ENCODE measurements at places on chromosomes 7 and 10.

- DNase-seq, result no peak
These were observed 474.0 kb downstream of the RPS24 start for GRCh38 chr10:78507510-78508160.

DNA sequence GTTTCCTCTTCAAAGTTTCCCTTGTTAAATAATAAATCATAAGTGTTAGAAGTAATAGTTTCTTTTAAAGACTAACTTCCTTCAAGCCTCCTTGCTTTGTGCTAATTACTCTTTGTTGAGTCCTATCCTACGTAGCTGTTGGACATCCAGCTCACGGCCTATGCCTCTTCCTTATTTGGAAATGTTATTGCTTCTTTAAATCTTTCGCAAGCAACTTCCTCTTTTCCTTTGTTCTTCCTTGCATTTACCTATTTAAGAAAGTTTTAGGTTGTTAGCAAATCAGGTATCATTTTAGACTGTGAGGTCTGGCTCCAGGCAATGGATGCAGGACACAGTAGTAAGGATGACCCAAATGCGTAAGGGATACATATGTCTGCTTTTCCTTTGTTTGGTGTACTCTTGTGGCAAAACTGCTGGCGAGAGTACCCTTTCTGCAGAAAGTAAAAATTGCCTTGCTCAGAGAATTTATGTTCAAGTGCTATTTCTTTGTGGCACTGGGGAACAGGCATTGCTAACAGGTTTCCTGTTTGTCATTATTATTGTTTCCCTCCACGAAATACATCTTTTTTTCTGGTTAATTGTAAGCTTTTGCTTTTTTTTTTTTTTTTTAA, 110.5 kb downstream of the DYNC2I1 start:
- no peak for DNase-seq

- DNase-seq, result no peak
These were observed 30.3 kb upstream of the NDST2 start for GRCh38 chr10:73841526-73842285.

GRCh38 chr7:138957753-138958390, 23.3 kb downstream of the KIAA1549 start:
- no peak for DNase-seq

DNA sequence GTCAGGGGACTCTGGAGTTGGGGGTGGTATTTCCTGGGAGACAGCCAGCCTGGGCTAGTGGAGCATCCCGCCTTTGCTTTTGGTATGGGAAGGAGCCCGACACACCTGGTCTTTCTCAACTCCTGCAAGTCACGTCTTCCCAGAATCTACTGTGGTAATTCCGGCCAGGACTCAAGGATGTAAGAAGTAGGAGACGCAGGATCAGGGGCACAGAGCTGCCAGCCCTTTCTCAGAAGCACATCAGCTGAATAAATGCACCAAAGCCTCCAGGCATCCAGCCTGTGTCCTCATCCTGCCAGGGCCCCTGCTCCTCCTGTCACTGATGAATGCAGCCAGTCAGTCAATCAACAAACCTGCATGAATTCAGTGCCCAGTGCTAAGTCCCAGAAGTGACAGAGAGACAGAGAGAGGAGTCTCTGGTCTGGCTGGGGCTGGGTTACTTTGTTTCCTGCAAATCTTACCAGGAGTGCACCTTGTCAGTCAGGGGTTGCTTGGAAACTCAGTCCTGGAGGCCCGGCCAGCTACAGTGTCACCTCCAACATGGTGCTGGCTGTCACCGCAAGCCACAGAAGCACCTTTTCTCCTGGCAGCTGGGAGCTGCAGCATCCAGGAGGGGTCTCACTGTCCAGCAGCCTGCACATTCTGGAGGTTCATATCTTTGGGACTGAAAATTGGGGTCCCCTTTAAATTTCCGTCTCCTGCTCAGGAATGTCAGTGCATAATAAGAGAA, 101.8 kb downstream of the PTPRE start:
- no peak for DNase-seq

- no peak for DNase-seq
These were observed 22.8 kb upstream of the ANKRD2 start for GRCh38 chr10:97549587-97550322.

DNA sequence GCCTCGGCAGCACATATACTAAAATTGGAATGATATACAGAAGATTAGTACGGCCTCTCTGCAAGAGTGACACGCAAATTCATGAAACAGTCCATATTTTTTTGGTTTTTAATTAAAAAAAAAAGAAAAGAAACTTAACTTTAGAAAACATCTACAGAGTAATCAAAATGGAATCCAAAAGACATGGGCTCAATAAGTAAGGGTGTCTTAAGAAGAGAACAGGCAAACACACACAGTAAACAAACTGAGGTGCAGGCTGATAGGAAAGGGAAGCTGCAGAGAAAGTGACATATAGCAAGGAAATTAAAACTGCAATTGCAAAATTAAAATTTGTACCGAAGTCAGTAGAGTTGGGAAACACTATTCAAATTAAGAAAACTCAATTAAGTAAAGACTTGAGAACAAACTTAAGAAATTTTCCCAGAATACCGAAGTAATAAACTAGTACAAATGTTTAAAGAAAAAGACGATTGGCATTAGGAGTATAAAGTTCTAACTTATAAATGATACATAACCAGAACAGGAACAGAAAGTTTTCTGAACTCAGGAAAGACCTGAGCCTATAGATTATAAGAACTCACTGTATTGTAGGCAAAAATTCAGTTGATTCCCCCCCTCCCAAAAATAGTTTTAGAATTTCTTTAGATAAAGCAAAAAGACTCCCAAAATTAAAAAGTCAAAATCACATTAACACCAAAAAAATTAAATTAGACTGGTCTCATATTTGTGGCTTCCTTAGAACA, 16.3 kb downstream of the MTPN start:
- no peak for DNase-seq

DNA sequence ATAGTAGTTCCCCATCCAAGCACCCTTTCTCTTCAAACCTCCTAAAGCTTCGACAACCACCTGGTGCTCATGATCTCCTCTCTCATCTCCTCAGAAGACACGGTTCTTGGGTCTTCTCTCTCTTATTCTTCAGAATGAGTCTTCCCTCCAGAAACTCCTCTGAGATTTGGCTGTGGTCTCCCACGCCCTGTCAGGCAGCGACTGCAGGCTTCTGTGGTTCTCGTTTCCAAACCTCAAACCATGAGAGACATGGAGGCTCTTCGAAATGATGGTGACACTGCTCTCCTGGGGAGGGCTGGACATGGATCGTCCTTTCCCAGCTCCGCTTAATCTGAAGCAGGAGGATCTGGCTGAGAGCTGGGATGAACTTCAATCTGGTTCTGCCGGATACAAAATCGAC, 78.6 kb upstream of the PITRM1 start:
- no peak for DNase-seq

Data from stimulated activated CD4-positive, alpha-beta T cell treated with anti-CD3 and anti-CD28 coated beads, Interleukin-1b, Interleukin-23, amount 100 ng/mL, for 24 hours (primary cell).